Fibroblast of skin of abdomen (primary cell): ENCODE measurements at places on chromosomes 2 and 18.

DNA sequence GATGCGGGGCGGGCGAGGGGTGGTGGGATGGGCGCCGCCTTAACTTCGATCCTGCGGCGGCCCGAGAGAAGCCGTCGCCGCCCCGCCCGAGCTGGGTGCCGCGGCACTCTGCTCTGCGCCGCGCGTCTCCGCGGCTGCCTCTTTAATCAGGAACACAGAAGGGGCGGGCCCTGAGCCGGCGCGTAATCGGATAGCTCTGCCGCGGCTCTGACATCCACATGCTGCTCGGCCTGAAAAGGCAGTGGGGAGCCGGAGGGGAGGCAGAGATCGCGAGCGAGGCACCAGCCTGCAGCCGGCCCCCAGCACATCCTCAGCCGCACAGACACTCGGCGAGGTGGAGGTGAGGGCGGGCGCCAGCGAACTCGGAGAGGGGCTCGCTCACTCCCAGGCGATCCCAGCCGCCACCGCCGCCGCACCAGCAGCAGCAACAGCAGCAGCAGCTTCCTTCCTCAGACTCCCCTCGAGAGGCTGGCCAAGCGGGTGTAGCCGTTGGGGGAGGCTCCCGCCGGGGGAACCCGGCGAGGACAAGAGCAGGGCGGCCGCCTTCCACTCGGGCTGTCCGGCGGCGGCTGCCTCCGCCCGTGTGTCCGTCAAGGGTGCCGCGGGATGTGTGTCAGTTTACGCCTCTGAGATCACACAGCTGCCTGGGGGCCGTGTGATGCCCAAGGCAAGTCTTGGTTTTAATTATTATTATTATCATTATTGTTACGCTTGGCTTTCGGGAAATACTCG, at the start of gene NRP2:
NRP2 (plus strand) TSS at position 263 of the 732 bp plus-strand sequence. CDS start 790 bp downstream, outside the sequence.
- DNase-seq = peak; percentile 95

- peak; percentile 8 for DNase-seq
Measured at GRCh38 chr2:1976728-1977416, 232.6 kb upstream of the PXDN start.

DNA sequence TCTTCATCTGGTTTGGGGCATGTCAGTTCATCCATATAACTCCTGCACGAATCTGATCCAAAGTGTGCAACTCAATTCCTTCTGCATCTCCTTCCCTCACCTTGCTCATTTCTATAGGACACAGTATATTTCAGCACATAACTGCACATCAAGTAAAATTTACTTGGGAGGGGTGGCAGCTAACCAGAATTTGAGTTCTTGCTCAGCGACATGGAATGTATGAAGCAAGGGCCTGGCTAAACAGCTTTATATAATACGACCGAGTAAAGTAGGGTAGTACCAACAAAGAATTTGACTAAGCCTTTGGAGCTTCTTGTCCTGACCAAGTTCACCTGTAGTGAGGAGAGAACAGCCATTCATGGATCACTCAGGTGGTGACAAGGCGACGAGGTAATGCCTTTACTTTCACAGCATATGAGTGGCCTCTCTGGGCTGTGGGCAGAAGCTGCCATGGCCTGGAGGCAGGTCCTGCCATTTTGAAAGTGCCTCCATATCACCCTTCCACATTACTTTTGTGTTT, 570.2 kb upstream of the TNP1 start:
- DNase-seq = peak; percentile 47

GRCh38 chr2:215368493-215368809, 56.6 kb downstream of the ATIC start:
- DNase-seq = no peak

DNA sequence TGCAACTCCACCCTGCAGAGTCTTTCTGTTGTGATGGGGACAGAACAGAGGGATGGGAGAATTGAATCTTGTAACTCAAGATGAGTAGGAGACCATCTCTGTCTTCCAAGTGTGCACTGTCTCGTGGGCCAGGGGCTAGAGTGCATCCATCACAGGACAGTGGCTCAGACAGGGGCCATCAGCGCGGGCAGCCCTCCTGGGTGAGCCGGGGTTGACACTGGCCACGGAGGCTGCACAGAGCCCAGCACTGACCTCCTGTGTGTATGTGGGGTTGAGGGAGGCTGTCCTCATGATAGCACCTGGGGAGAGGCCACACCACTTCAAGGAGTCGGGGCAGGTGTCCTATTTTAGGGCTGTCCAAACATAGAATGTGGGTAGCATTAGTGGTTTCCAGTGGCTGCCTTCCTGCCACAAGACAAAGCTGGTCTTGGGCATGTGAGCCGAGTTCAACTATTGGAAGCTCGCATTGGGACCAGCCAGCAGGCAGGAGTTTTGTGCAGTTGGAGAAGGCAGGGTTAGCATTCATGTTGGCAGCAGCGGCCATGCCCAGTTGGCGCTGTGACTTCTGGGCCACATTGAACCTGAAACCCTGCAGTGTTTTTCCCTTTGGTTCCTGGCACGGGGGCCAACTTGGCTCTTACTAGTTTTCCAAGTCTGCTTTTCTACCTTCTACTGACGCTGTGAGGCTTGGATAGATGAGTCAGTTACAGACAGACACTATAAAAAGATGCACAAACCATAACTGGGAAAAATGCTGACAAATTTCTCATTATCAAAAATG, 45.3 kb downstream of the ACOXL start:
- DNase-seq = no peak
